ENCODE measurements at places on chromosomes 5 and 9.

GRCh38 chr9:35681341-35682002, 7.7 kb downstream of the CA9 start:
- no peak for DNase-seq

GRCh38 chr9:27539479-27540441, 10.1 kb upstream of the MOB3B start:
- DNase-seq = no peak

GRCh38 chr9:93126151-93126781, 7.8 kb downstream of the NINJ1 start:
- no peak for DNase-seq

GRCh38 chr9:113622600-113623400, 159.3 kb downstream of the RGS3 start:
- DNase-seq = peak; percentile 17

GRCh38 chr5:81418606-81419005, 24.7 kb upstream of the ACOT12 start:
- DNase-seq = no peak

- DNase-seq = no peak
Observed at GRCh38 chr9:133770076-133770777, 32.1 kb upstream of the SARDH start.

DNA sequence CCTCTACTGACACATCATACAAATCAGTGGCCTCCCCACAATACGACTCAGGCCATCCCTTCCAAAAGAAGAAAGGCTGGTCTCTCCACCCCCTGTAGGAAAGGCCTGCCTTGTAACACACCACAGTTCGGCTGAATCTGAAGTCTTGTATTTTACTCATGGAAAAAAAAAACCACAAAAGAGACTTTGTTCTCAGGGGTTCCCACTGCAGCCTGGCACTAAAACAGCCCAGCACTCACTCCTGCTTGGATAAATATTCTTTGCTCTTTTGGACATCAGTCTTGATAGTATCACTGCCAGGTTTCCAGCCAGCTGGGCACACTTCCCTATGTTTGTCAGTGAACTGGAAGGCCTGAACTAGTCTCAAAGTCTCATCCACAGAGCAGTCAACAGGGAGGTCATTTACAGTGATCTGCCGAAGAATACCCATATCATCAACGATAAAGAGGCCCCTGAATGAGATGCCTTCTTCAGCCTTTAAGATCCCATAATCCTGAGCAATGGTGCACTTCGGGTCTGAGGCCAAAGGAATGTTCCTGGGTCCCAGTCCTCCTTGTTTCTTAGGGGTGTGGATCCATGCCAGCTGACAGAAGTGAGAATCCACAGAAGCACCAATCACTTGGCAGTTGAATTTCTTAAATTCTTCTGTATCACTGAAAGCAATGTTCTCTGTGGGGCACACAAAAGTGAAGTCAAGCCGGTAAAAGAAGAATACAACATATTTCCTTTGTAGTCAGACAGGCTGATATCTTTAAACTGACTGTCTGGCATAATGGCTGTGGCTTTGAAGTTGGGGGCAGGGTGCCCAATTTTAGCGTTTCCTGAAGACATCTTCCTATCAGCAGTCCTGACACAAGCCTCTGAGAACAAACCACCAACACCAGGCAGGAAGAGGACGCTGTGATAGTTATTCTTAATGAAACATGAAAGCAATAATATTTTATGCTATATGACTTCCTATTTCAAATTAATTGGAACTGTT, 198.1 kb downstream of the LURAP1L start:
- no peak for DNase-seq

GRCh38 chr5:142522983-142523382, 162.9 kb downstream of the FGF1 start:
- no peak for DNase-seq

DNA sequence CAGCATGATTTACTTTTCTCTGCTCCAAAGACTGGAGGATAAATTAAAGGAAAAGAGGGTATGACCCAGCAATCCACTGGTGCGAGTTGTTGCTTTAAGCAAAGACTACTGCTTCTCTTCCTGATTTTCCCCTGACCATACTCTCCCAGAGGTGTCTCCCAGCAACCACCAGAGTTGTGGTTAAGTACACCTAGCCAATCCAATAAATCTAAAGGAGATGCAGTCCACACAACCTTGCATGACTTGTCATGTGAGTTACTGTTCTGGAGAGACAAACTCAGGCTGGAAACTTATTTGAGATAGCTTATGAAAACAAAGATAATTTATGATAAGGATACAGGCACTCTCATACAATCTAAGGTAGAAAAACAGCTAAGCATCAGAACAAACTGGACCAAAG, 11.9 kb downstream of the TMC1 start:
- no peak for DNase-seq

DNA sequence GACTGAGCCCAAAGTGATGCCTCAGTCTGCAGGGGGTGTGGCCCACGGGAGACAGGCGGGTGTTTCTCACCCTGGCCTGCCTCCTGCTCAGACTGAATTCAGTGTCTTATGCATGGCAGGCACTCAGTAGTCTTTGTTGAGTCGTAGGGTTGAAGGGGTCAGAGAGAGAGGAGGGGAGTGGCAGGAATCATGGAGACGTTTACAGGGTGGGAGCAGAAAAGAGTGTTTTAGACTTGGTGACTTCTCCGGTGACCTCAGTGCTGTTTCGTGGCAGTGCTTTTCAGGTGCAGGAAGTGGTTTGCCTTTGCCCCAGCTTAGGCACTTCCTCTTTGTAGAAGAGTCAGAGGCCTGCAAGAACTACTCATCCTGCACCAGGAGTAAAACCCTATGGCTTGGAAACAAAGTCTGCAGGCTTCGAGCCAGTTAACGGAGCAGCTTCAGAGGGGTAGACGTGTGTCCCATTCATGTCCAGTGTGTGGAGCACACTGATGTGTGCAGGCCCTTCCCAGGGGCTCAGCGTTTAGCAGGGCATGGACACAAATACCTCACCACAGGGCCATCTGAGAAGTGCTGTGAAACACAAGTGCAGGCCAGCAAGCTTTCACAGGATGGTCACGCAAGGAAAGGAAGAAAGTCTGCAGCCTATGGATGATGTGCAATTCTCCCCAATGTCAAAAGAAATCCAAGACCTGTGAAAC, 24.5 kb upstream of the SEMA4D start:
- no peak for DNase-seq

GRCh38 chr9:89493671-89494070, 4.2 kb downstream of the SEMA4D start:
- no peak for DNase-seq

- no peak for DNase-seq
Observed at GRCh38 chr5:55146080-55146479, 13.9 kb upstream of the GPX8 start.

DNA sequence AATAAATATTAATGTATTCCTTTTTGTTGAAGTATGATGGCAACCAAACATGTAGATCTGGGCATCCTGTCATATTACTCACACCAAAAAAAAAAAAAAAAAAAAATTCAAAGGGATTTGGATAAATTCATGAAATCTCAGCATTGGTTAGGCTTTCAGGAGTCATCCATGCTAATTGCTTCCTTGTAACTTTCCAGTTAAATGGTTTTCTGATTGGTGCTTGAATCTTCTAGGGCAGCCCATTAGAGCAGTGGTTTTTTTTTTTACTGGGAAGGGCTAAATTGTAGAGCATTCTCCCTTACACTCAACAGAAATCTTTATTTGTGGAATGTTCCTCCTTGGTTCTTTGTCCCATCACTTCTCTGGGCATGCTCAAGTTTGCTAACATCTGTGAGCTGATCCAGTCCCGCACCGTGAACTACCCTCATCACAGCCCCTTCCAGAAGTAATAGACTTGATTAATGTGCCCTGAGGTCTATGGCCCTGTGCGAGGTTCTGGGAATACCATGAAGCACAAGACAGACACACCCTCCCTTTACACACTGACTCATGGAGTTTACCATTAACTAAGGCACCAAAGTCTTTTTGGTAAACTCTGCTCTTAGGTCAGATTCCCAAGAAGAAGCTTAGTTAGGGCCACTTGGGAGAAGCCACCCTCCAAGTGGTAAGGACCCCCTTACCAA, 56.0 kb downstream of the RGS3 start:
- DNase-seq = no peak

- no peak for DNase-seq
Observed at GRCh38 chr9:77063645-77064285, 44.3 kb downstream of the FOXB2 start.

DNA sequence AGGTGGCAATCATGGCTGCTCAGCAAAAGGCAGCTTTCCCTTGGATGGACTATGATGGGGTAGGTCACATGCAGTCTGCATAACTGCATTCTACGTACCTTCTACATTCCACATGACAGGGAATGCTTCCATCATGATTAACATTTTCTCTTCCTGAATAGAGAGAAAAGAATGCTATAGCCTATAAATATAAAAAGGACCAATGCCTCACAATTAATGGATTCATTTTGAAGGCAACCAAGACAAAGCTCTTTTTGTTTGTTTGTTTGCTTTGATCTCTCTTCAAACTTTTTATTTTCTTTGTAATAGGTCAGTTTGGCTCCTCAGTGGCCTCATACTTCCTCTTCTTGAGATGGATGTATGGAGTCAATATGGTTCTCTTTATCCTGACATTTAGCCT, 201.3 kb downstream of the ALDH1A1 start:
- DNase-seq = no peak

DNA sequence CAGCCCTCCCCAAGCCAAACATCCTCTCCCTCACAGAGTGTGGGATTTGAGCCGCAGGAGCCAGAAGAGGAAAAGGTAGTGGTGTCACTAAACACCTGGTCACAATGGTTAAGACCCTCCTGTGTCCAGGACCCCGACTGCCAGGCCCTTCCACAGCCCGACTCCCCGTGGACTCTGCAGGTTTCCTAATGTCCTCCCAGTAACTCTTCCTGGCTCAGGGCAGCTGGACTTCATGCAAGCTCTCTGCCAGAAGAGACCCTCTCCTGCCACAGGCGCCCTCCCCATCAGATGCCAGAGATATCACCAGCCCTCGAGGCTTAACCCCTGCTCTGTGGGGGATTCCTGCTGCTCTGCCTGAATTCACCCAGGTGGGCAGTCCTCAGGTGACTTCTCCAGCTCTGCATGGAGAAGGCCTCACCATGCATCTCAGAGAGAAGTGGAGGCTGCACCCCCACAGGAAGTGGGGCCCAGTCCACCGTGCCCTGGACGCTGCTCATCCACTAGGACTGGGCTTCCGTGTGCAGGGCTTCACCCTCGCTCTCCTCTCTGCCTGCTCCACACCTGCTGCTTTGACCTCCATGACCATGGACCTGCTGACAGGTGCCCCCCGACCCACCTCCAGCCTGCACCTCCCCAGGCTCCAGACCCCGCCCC, 111.2 kb downstream of the ADAMTS2 start:
- DNase-seq = no peak

DNA sequence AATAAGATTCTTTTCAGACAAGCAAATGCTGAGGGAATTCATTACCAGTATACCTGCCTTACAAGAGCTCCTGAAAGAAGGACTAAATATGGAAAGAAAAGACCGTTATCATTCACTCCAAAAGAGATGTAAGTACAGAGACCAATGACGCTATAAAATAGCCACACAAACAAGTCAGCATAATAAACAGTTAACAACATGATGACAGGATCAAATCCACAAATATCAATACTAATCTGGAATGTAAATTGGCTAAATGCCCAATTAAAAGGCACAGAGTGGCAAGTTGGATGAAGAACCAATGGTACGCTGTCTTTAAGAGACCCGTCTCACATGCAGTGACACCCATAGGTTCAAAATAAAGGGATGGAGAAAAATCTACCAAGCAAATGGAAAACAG, 349.6 kb upstream of the MPDZ start:
- DNase-seq = no peak

GRCh38 chr9:71755230-71755629, 13.1 kb downstream of the CEMIP2 start:
- DNase-seq = no peak

- no peak for DNase-seq
Observed at GRCh38 chr5:159504106-159504856, 174.0 kb upstream of the IL12B start.

- DNase-seq = no peak
Observed at GRCh38 chr5:158720281-158720680, 379.4 kb downstream of the EBF1 start.

- DNase-seq = no peak
Observed at GRCh38 chr5:158559066-158559465, 540.6 kb downstream of the EBF1 start.

DNA sequence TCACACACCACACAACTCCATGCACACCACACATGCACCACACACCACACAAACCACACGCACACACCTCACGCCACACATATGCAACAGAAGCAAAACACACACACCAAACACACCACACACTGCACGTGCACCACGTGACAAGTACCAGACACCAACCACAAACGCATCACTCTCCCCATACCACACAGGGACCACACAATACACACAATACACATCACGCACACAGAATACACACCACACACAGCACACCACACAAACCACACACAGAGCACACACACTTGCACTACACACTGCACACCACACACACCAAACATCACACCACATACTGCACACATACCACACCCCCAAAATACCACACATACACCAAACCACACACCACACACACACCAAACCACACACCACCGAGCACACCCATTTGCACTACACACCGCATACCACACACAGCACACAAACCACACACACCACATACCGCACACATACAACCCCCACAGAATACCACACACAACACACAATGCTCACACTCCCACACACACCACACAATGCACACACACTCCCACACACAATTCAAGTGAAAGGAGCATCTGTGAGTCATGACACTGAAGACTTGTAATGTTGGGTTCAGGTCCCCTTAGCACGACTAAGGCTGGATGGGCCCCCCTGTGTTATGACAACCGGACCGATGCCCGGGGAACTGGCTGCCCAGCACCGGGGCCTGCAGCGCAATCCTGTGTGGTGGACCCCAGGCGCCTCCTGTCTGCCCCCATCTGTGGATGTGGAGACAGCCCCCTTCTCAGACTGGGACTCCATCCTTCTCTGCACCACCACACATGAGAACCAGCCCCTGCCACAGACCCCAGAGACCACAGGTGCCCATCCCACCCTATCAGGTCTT, 6.0 kb upstream of the ZDHHC11 start:
- no peak for DNase-seq

DNA sequence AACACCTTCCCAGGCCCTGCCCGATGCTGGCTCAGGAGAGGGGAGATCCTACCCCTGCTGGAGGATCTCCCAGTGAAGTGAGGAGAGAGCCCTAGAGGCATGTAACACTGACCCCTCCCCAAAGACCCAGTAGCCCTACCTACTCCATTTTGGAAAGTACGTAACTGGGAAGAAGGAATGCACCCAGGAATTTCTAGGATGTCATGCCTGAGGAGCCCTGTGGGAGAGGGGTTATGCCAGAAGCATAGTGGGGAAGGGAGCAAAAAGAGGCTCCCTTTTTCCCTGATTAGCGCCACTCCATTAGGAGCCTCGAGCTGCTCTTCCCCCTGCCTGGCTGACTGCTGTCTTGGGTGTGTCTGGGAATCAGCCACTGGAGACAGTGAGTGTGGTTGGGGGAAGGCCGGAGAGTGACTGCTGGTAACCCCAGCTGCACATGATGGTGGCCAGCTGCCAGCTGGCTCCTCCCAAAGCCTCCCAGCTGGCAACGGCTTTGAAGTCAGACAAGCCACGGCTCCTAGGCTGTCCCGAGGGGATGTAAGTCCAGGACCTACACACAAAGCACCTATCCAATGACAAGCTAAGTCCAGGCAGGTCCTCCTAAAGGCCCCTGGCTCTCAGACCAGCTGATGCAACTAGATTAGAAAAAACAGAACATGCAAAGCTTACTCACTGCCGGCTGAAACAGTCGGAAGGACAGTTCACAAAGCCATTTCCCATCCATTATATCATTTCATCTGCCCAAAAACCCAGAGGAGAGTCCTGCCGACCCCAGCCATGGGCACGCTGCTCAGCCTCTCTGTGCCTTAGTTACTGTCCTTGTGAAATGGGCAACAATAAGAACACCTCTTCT, 136.5 kb upstream of the ABCA1 start:
- no peak for DNase-seq

- no peak for DNase-seq
Observed at GRCh38 chr9:15475923-15476536, 34.7 kb downstream of the PSIP1 start.
